ENCODE measurements at places on chromosomes 13 and 19. TPM values are rescaled to one million over a fixed set of nuclear protein-coding genes. Genes with fewer than 3 reads are reported as not detected.

DNA sequence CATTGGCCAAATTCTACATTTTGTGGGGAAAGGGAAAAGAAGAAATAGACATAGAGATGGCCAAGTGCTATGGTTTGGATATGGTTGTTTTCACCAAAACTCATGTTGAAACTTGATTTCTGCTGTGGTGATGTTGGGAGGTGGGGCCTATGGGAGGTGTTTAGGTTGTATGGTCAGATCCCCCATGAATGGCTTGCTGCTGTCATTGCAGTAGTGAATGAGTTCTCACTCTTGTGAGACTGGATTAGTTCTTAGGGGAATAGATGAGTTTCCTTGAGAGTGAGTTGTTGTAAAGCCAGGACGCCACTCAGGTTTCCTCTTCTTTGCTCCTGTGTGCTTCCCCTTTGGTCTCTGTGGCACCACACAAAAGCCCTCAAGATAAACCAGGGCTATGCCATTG, 242.6 kb upstream of the RFC3 start:
- no peak for DNase-seq
- no peaks in the 10 kb centered on the region for H3K36me3 ChIP-seq
- no peak overlapping the region for H3K4me3 ChIP-seq
- H3K27ac ChIP-seq, result no peak overlapping the region

DNA sequence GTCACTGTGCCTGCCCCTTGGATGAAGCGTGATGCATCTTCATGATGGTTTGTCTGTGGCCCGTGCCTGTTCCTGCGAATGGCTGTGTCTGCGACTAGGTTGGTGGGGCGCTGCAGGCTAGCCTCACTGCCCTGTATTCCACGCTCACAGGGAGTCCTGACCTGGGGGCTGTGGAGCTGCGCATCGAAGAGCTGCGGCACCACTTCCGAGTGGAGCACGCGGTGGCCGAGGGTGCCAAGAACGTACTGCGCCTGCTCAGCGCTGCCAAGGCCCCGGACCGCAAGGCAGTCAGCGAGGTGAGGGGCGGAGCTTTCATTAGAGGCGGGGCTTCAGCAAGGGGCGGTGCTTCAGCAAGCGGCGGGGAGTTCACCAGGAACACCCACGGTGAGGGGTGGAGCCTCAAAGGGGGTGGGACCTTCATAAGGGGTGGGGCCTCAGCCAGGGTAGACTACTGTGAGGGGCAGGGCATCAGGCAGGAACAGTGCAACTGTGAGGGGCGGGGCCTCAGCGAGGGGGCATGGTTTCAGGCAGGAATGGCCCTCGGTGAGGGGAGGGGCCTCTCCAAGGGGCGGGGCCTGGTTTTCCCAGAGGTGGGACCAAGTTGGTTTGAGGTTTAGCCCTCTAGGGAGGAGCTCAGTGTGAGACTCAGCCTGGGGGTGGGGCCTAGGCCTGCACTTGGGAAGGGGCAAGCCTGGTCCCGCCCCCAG, 17.2 kb downstream of the PKN1 start:
- no peak overlapping the region for H3K27ac ChIP-seq
- no peak overlapping the region for H3K4me3 ChIP-seq
- peaks cover 37% of the 10 kb centered on the region for H3K36me3 ChIP-seq
- peak; percentile 69 for DNase-seq
- H3K4me1 ChIP-seq, result no peaks in the 10 kb centered on the region

GRCh38 chr13:112443191-112443994, 67.2 kb downstream of the SPACA7 start:
- no peak for DNase-seq
- no peaks in the 10 kb centered on the region for H3K4me1 ChIP-seq
- no peak overlapping the region for H3K27ac ChIP-seq
- no peaks in the 10 kb centered on the region for H3K27me3 ChIP-seq
- H3K4me3 ChIP-seq, result no peak overlapping the region

GRCh38 chr19:51887522-51888498, at the start of gene ZNF577:
Gene ZNF577 (minus strand): TSS chr19:51887951. CDS start chr19:51880382, 7,569 bp downstream.
- peaks cover 59% of the 10 kb centered on the region for H3K36me3 ChIP-seq
- H3K4me3 ChIP-seq, result peak within 1 kb of the TSS; percentile 42
- no peaks in the 10 kb centered on the region for H3K4me1 ChIP-seq
- H3K27me3 ChIP-seq, result no peaks in the 10 kb centered on the region
- DNase-seq, result peak; percentile 72
- H3K27ac ChIP-seq, result no peak within 1 kb of the TSS

DNA sequence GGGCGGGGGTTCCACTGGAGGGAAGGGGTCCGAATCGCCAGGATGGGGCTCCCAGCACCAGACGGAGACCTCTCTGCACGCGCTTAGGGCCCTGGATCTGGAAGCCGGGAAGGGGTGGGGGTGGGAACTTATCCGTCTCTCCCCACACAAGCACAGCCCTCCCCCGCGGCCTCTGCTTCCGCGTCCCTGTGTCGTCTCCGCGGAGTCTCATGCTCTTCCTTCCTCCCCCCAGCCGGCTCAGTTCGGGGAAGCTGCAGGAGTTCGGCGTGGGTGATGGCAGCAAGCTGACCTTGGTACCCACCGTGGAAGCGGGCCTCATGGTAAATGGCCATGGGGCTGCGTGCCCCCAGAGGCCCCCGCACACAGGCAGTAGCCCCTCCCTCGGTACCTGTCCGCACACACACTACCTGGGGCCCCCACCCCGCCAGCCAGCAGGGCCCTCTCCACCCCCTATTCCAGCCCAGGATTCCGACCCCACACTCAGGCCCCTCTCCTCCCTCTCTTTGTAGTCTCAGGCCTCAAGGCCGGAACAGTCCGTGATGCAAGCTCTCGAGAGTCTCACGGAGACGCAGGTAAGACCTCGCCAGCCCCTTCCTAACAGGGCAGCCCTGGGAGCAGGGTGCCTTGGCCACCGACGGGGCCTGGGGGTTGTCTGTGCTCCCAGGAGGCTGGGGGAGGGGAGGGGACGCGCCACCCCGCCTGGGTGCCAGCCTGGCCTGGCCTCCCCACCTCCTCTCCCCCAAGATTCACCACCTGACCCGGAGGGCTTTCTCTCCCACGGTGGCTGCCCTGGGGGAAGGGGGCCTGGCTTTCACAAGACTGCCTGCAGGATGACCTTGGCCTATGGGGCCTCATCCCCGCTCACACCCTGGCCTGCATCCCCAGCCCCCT, 3.2 kb downstream of the MIDN start:
- H3K27ac ChIP-seq, result peak overlapping the region; percentile 93
- DNase-seq, result peak; percentile 70
- peaks cover 41% of the 10 kb centered on the region for H3K36me3 ChIP-seq
- H3K27me3 ChIP-seq, result no peaks in the 10 kb centered on the region
- peak overlapping the region; percentile 63 for H3K4me3 ChIP-seq

DNA sequence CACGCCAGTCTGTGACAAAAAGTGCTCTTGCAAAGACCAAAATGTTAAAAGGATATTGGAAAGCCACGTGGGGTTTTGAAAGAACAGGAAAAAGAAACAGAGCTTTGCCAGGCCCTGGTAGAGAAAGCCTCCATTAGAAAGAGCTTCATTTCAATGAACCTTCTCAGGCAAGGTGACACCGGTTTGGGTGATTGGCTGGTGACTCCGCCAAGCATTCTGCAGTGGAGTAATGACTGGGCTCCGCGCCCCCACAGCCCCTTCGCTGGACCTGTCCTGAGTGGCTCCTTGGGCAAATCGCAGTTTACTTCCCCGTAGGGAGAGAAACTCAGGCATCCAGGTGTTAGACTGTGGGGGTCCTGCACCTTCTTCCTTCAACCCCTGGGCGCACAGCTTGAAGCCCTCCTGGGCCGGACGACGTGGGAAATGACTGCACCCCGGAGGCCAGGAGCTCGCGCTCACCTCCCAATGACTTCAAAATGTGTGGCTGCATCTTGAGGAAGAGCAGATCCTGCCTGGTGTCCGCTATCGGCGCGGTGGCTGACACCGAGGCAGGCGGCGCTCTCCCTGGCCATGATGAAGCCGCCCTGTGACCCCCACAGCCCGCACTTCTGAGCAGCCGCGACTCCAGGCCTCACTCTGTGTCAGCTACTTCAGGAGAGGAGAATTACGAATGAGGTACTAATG, 444.6 kb upstream of the SGCG start:
- H3K27ac ChIP-seq, result no peak overlapping the region
- no peaks in the 10 kb centered on the region for H3K36me3 ChIP-seq
- no peaks in the 10 kb centered on the region for H3K27me3 ChIP-seq
- DNase-seq, result no peak
- H3K4me1 ChIP-seq, result no peaks in the 10 kb centered on the region
- H3K4me3 ChIP-seq, result no peak overlapping the region

GRCh38 chr19:35329323-35329722, 336 bp downstream of the CD22 start:
- H3K27me3 ChIP-seq, result no peaks in the 10 kb centered on the region
- no peak overlapping the region for H3K27ac ChIP-seq
- H3K4me3 ChIP-seq, result no peak overlapping the region
- no peak for DNase-seq
- H3K4me1 ChIP-seq, result peaks cover 8% of the 10 kb centered on the region

GRCh38 chr13:72886272-72887067, 104.5 kb downstream of the PIBF1 start:
- H3K4me3 ChIP-seq, result no peak overlapping the region
- H3K4me1 ChIP-seq, result no peaks in the 10 kb centered on the region
- no peak overlapping the region for H3K27ac ChIP-seq
- no peaks in the 10 kb centered on the region for H3K27me3 ChIP-seq

DNA sequence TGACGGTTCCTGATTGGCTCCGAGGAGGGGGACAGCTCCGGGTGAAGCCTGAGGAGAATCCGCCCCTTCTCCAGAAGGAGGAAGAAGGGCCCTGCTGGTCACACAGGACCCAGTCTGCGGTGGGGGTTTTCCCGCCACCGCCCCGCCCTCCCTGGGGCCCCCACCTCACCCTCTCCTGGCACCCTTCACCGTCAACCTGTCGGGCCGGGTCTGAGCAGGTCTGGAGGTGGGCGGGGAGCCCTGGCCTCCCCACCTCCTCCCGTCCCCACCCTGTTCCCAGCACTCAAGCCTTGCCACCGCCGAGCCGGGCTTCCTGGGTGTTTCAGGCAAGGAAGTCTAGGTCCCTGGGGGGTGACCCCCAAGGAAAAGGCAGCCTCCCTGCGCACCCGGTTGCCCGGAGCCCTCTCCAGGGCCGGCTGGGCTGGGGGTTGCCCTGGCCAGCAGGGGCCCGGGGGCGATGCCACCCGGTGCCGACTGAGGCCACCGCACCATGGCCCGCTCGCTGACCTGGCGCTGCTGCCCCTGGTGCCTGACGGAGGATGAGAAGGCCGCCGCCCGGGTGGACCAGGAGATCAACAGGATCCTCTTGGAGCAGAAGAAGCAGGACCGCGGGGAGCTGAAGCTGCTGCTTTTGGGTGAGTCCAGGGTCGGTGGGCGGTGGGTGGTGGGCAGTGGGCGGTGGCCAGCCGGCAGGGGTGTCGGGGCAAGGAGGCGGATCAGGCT, at the start of gene GNA15:
TSS of gene GNA15 (plus strand) at position 73 of the 723 bp plus-strand sequence. CDS start at position 491, 418 bp downstream.
- H3K4me1 ChIP-seq, result peaks cover 8% of the 10 kb centered on the region
- H3K4me3 ChIP-seq, result no peak within 1 kb of the TSS
- peak; percentile 67 for DNase-seq
- no peaks in the 10 kb centered on the region for H3K36me3 ChIP-seq
- no peaks in the 10 kb centered on the region for H3K27me3 ChIP-seq

DNA sequence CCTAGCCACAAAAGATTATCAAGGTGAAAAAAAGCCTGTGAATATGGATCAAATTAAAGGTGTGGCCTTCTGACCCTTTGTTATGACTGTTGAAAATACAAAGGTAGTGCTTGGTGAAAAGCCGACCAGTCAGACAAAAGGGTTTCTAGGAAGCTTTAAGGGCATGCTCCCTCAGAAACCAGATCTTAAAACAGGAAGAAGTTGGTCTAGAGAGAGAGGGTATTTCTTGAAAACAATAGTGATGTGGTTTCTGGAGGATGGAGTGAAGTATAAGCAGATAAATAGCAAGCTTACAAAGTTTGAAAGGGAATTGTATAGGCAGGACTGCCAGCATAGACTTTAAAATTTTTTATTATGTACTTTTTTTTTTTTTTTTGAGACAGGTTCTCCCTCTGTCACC, 5.0 kb upstream of the EID2 start:
- peak; percentile 31 for DNase-seq
- H3K4me1 ChIP-seq, result peaks cover 33% of the 10 kb centered on the region
- H3K36me3 ChIP-seq, result no peaks in the 10 kb centered on the region

DNA sequence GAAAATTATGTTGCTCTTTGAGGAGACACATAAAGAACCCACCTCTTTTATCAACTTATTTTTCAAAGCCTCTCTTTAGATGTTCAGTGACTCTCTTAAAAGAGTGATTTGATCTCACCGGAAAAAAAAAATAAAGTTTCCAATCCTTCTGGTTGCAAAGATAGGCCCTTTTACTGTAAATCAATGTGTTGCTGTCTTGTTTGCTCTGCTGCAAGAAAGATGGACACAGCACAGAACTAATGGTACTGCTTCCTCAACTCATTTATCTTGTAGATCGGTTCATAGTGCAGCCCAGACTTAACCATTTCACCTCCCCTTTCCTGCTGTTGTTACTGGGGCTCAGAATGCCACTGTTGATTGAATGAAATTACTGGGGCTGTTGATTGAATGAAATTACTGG, 388.9 kb upstream of the KLF12 start:
- no peak overlapping the region for H3K27ac ChIP-seq
- no peaks in the 10 kb centered on the region for H3K4me1 ChIP-seq
- no peak overlapping the region for H3K4me3 ChIP-seq
- DNase-seq, result no peak
- H3K27me3 ChIP-seq, result no peaks in the 10 kb centered on the region

Gene CEACAM19
- total RNA-seq, result 2.1 TPM

GRCh38 chr19:9995999-9996398, 14.3 kb downstream of the COL5A3 start:
- no peaks in the 10 kb centered on the region for H3K27me3 ChIP-seq
- H3K27ac ChIP-seq, result no peak overlapping the region
- peaks cover 3% of the 10 kb centered on the region for H3K4me1 ChIP-seq
- H3K36me3 ChIP-seq, result no peaks in the 10 kb centered on the region

GRCh38 chr13:110565296-110565695, 3.8 kb upstream of the RAB20 start:
- no peak for DNase-seq
- H3K27me3 ChIP-seq, result no peaks in the 10 kb centered on the region
- H3K4me3 ChIP-seq, result no peak overlapping the region
- H3K36me3 ChIP-seq, result no peaks in the 10 kb centered on the region
- H3K4me1 ChIP-seq, result peaks cover 9% of the 10 kb centered on the region

- H3K4me1 ChIP-seq, result peaks cover 16% of the 10 kb centered on the region
- H3K4me3 ChIP-seq, result peak overlapping the region; percentile 81
- H3K36me3 ChIP-seq, result peaks cover 25% of the 10 kb centered on the region
- H3K27me3 ChIP-seq, result no peaks in the 10 kb centered on the region
Observed at GRCh38 chr19:17555929-17556813, 722 bp downstream of the COLGALT1 start.

- no peak for DNase-seq
- no peaks in the 10 kb centered on the region for H3K27me3 ChIP-seq
- H3K4me1 ChIP-seq, result peaks cover 30% of the 10 kb centered on the region
Observed at GRCh38 chr13:45299194-45299593, 41.8 kb downstream of the TPT1 start.

GRCh38 chr13:29118471-29118870, 298.3 kb downstream of the MTUS2 start:
- no peaks in the 10 kb centered on the region for H3K36me3 ChIP-seq
- no peak for DNase-seq
- H3K27ac ChIP-seq, result no peak overlapping the region
- H3K27me3 ChIP-seq, result no peaks in the 10 kb centered on the region
- H3K4me3 ChIP-seq, result no peak overlapping the region

GRCh38 chr13:106596275-106596937, 28.5 kb upstream of the ARGLU1 start:
- H3K27me3 ChIP-seq, result no peaks in the 10 kb centered on the region
- H3K27ac ChIP-seq, result no peak overlapping the region
- H3K4me1 ChIP-seq, result peaks cover 10% of the 10 kb centered on the region
- H3K4me3 ChIP-seq, result no peak overlapping the region

GRCh38 chr13:45132369-45133064, 12.2 kb downstream of the GTF2F2 start:
- DNase-seq, result no peak
- no peaks in the 10 kb centered on the region for H3K36me3 ChIP-seq
- no peaks in the 10 kb centered on the region for H3K4me1 ChIP-seq
- H3K27ac ChIP-seq, result no peak overlapping the region
- H3K4me3 ChIP-seq, result no peak overlapping the region

All from naive thymus-derived CD4-positive, alpha-beta T cell (primary cell).